ENCODE measurements at places on chromosomes 11 and 22.

GRCh38 chr11:3245071-3245470, 12.9 kb upstream of the MRGPRE start:
- DNase-seq, result no peak

- no peak for DNase-seq
These were observed 109.3 kb downstream of the GALNT18 start for GRCh38 chr11:11512502-11512901.

DNA sequence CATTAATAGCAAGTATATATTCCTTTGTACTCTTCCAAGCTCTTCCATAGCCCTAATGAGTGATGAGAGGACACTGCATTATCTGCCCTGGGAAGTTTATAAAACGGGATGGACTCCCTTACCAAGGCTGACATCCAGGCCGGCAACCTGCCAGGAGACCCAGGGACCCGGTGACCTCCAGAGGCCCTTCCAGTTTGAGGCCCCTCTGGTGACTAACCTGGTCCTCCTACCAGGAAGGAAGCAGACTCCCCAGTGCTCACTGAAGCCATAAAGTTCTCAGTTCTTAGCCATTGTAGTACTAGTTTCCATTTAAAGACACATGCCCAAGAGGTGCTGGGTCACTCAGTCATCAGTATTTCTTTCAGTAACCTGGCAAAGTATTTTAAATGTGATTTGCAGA, 345.4 kb downstream of the TENM4 start:
- DNase-seq, result no peak

DNA sequence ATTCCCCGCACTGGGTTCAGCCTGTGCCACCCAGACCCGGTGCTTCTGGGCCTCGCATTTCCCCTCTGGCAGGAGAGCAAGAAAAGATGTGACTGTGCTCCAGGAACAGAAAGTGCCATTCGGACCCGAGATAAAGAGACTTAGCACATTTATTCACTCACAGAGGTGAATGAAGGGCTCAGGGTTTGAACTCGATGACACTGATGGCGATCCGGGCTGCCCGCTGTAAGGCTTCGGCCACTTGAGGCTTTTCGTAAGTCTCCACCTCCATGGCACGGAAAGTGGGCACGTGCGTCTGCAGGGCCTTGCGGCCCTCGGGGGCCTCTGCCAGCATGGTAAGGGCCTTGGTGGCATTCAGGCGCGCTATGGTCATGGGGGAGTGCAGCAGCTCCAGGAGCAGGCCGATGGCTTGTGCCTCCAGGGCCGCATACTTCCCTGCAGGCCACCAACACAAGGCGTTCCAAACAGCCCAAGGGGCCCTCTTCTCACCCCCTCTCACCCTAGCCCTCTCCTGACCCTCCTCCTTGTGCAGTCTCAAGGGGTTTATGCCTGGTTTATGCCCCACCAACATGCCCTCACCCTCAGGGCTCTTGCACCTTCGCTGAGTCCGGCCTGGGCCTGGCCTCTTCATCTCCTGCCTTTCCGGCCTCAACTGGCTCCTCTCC, 10.9 kb upstream of the GNAZ start:
- no peak for DNase-seq

DNA sequence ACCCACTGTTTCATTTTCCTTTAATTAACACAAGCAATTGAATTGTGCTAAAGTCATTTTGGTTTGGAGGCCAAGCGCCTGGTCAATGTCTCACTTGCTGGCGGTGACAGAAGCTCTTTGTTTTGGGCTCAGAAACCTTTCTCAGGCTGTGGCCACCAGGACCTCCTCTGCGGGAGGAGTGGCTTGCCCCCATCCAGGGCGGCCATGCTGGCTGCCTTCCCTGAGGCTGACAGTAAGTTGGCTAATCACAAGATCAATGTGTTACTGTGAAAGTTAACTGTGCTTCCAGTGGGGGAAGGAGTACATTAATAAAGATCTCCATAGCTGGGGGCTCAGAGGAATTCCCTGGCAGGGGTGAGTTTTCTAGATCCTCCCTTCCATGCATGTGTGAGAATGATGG, 1074.5 kb downstream of the NTM start:
- no peak for DNase-seq

DNA sequence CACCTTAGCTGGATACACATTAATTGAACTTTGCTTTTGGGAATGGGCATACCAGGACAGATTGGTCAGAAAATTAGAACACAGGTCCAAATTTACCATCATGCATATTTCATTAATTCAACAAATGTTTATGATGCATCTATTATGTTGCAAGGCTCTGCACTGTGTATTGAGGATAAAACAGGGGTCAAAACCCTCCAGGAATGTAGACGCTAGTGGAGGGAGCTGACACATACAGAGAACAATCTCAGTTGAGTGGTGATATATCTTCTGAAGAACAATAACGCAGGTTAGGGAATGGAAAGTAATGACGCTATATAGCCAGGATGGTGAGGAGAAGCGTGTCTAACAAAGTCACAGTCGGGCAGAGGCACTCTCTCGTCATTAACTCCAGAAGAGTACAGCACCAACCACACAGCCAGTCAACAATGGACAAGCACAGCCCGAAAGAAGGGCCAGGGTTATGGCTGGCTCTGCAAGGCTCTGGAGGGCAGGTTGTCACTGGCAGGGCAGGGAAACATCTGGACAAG, 3.8 kb downstream of the FLI1 start:
- no peak for DNase-seq

- DNase-seq, result no peak
These were observed 532.2 kb upstream of the CCDC90B start for GRCh38 chr11:83818349-83818748.

GRCh38 chr11:33531743-33532181, 168.9 kb downstream of the C11orf91 start:
- no peak for DNase-seq

DNA sequence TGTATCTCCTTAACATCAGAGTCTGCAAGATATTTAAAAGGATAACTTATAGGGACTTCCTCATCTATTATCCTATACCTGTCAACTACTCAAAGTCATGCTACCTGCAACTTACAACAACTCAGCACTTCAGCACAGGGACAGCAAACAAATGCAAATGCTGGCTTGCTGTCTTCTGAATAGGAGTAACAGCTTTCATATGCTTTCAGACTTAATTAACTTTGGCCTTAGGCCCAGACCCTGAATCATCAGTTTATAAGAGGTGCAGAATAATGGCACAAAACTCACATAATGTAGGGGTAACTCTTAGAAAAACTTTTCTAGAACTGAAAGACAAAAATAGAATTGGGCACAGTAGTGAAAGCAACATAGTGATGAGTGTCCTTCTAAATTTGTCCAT, 953.4 kb downstream of the DLG2 start:
- DNase-seq, result no peak

DNA sequence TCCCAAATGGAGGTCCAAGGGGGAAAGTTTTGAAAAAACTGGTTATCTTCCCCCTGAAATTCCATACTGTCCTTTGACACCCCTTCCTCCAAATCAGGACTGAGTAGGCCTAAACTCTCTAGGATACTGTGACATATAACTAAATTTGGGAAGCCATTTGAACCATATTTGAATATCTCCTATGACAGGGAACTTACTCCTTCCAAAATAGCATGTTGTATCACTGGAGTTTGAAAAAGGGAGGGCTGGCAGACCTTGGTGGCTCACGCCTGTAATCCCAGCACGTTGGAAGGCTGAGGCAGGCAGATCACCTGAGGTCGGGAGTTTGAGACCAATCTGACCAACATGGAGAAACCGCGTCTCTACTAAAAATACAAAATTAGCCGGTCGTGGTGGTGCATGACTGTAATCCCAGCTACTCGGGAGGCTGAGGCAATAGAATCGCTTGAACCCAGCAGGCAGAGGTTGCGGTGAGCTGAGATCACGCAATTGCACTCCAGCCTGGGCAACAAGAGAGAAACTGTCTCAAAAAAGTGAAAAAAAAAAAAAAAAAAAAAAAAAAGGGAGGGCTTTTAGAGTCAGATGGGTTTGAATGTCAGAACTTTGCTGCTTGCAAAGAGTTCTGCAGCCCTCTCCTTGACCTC, 42.4 kb downstream of the PIK3C2A start:
- no peak for DNase-seq

DNA sequence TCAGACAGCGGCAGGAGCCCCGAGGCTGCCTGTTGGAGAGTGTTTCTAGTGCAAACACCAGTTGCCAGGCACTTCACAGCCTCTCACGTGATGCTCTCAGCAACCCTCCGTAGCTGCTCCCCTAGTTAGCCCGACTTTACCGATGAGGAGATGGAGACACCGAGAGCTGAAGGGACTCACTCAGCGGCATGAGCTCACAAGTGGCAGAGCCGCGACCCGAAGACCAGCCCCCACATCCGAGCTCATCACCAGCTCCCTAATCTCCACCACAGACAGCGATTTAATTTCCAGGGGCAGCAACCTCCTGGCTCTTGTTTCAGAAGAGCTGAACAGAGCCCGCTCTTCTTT, 28.7 kb upstream of the RTL6 start:
- no peak for DNase-seq

DNA sequence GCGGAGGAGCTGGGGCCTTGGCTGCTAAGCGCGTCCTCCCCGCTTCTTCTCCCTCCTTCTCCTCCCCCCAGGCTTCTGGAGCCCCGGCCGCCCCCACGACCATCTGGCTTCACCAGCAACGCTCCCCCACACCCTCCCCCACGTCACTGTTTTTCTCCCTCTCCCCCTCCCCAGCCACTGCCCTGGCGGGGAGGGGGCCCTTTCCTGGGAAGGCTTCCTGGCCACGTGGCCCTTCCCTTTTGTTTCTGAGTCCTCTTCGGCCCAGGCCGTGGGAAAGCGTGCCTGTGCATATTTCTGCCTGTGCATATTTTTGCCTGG, 27.7 kb downstream of the RTN4R start:
- no peak for DNase-seq

- no peak for DNase-seq
These were observed 55.7 kb downstream of the PHF21B start for GRCh38 chr22:44954149-44954548.

DNA sequence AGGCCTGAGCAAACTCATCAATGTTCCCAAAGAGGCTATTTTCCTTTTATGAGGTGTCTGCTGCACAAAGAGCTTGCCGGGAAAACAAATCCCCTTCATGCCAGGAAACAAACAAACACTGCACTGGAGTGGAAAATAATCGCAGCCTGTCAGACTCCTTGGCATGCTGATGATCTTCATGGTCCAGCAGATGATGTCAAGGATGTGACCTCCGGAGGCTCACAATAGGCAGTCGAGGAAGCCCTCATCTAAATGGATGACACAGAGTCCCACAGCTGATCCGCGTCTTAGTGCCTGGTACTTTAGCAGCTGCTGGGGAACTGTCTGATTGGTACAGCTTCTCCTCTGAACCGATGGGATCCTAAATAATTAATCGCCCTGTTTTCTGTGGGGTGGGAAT, 187.6 kb downstream of the TENM4 start:
- no peak for DNase-seq

- DNase-seq, result no peak
These were observed 203.2 kb downstream of the CASP12 start for GRCh38 chr11:104695065-104695463.

DNA sequence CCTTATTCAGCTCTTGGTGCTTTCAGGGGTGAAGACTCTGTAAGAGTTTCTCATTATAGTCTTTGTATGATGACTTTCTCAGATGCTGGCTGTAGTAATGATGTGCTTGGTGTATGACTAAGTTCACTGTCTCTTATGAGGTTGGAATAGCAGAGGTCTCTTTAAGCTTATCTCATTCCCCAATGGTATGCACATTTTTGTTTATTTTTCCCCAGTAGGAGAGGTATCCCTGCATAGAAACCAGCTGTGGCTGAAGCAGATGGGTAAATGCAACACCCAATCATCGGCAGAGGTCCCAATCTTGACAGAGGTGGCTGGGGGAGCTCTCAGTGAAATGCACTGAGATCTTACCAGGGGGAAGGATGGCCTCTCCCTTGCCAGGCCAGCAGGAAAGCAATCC, 34.6 kb downstream of the BBOX1 start:
- peak; percentile 43 for DNase-seq

DNA sequence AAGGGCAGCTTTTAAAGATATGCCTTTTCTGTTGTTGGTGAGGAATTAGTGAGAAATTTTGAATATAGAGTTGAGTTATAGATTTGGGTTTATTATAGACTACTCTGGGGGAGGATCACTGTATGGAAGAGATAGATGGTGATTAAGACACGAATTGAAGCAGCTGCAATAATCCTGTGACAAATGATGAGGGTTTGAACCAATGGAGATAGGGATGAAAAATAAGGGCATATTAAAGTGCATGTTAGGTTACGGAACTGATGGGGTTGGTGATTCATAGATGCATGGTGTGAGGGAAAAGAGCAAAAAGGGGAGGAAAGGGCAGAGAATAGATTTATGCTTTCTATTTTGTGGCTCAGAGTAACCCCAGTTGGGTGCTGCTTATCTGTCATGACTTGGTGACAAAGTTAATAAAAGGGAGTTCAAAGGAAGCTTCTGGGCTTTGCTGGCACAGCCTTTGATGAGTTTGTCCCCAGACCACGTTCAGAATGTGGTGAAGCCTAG, 11.8 kb downstream of the C11orf87 start:
- DNase-seq, result no peak

- peak; percentile 93 for DNase-seq
These were observed 59.5 kb upstream of the PRSS23 start for GRCh38 chr11:86740628-86741483.

- DNase-seq, result no peak
These were observed 12.9 kb upstream of the KCNJ11 start for GRCh38 chr11:17401316-17401715.

GRCh38 chr11:116976941-116977570, 121.2 kb downstream of the SIK3 start:
- no peak for DNase-seq

DNA sequence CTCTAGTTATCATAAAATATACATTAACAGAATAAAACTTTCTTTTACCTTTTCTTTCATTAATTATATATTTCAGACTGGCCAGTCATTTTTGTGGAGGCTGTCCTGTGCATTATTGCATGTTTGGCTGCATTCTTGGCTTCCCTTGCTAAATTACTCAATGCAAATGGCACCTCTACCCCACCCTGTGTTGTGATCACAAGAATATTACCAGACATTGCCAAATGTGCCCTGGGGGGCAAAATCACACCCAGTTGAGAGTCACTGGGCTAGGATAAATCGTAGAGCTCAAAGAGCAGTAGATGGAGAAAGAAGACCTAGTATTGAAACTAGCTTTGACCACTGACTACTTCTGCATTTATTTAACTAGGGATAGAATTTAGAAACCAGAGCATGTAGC, 1257.8 kb upstream of the TENM4 start:
- no peak for DNase-seq

GRCh38 chr22:47092896-47093311, 330.5 kb downstream of the TBC1D22A start:
- DNase-seq, result no peak

- DNase-seq, result no peak
These were observed 556.1 kb downstream of the SOX6 start for GRCh38 chr11:15800111-15800800.

DNA sequence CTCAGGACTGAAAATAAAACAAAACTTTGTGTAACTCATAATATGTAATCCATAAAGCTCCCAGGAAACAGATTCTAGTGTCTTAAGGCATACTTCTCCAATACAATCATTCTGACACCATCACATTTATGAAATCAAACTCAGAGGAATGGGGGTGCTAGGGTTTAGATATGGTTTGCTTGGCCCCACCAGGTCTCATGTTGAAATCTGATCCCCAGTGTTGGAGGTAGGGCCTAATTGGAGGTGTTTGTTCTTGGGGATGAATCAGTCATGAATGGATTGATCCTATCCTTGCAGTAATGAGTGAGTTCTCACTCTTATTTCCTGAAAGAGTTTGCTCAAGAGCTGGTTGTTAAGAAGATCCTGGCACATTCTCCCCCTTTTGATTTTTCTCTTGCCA, 380.9 kb downstream of the ETS1 start:
- DNase-seq, result no peak

GRCh38 chr11:62141111-62142042, 17.6 kb downstream of the INCENP start:
- DNase-seq, result no peak

GRCh38 chr11:19559746-19560145, 152.9 kb upstream of the NAV2 start:
- DNase-seq, result no peak
